ENCODE measurements at places on chromosomes 3 and 15.

- DNase-seq: no peak
These were observed 26.5 kb downstream of the PLSCR1 start for GRCh38 chr3:146517684-146518435.

DNA sequence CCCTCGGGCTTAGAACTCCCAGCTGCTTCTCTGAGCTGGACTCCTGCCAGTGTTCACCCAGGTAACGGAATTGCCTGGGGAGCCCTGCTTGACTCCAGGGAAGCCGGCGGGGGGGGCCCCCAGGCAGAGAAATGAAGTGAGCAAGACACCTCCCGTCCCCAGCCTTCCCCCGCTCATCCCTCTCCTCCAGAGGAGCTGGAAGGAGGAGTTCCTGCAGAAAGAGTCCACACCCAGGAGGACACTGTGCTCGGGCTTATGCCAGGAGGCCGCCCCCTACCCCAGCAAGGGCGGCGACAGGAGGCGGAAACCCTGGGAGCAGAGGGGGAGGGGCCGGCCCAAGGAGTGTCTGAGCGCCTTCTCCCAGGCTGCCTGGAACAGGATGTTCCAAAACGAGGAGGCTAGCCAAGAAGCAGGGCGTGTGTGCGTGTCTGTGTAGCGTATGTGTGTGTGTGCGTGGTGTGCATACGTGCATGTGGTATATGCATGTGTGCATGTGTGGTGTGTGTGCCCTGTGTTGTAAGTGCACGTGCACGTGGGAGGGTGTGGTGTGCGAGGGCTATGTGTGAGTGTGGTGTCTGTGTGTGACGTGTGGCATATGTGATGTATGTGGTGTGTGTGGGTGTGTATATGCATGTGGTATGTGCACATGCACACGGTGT lies 511.3 kb downstream of the SHQ1 start:
- DNase-seq: no peak

DNA sequence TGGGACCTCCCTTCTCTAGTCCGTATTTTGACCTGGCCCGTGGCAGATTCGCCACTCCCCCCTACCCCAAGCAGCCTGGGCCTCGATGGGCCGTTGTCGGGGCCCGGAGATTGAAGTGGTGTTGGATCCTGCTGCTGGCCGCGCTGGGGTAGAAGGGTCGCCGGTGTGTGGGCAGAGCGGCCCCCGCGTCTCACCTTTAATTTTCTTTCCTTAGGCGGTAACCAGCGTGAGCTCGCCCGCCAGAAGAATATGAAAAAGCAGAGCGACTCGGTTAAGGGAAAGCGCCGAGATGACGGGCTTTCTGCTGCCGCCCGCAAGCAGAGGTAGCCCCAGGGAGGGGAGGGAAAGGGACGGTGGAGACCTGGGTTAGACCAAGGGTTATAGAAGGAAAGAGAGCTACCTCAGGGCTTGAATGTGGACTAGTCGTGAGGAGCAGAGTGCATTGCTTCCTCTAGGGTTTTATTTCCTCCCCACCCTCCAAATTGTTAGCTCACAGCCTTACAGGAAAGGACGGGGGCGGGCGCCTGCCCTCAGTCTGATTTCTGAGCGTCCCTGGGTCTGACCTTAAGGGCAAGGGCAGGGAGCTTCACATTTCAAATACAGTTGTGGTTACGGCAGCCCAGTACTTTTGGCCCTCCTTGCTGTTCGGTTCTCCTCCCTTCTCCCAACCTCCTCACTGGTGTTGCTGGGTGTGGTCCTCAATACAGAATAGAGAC lies 799 bp downstream of the SERF2 start:
- DNase-seq: no peak

DNA sequence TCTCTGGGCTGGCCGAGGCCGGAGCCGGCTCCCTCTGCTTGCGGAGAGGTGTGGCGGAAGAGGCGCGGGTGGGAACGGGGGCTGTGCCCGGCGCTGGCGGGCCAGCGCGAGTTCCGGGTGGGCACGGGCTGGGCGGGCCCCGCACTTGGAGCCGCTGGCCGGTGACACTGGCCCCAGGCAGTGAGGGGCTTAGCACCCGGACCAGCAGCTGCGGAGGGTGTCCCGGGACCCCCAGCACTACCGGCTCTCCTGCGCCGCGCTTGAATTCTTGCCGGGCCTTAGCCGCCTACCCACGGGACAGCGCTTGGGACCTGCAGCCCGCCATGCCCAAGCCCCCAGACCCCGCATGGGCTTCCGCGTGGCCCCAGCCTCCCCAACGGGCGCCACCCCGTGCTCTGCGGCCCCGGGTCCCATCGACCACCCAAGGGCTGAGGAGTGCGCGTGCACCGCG lies 736.3 kb upstream of the ARRDC4 start:
- DNase-seq: no peak

- DNase-seq: no peak
These were observed 132.2 kb downstream of the GREM1 start for GRCh38 chr15:32849769-32850668.

GRCh38 chr3:14822670-14823390 lies 4.1 kb downstream of the FGD5 start:
- no peak for DNase-seq

- DNase-seq: no peak
These were observed 65.2 kb downstream of the SLC9C1 start for GRCh38 chr3:112228786-112229185.

- no peak for DNase-seq
These were observed 9.4 kb upstream of the RAD18 start for GRCh38 chr3:8972639-8973038.

GRCh38 chr15:35043373-35044095 lies 41.6 kb downstream of the NANOGP8 start:
- no peak for DNase-seq

GRCh38 chr3:19945969-19946831 lies 697 bp upstream of the RAB5A start:
- no peak for DNase-seq

DNA sequence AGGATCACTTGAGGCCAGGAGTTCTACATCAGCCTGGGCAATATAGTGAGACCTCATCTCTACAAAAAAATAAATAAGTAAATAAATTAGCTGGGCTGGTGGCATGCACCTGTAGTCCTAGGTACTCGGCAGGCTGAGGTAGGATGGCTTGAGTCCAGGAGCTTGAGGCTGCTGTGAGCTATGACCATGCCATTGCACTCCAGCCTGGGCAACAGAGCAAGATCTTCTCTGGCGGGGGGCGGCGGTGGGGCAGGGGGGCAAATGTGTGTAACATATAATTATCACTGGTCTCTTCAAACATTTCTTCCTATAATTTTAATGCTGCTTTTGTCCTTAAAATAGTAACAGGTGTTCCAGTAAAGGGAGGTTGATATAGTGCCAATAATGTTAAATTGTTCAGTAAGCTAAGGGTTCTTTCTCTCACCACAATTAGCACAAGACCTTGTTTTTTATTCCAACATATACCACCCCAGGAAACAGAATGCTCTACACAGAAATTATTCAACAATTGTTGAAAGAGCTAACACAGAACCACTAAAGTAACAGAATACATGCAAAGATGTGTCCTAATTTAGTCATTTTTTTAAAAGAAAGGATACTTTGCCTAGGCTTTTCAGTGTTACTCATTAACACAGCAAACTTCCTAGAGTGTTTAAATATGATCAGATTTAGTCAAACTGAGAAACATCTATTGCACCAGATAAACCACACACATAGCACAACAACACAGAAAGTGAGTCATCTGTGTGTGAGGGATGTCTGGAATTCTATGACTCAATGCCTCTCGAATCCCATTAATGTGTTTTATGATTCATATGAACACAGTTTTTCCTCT lies 29.1 kb downstream of the ANKRD28 start:
- no peak for DNase-seq

GRCh38 chr15:71677352-71677751 lies 133.0 kb upstream of the NR2E3 start:
- DNase-seq: no peak

GRCh38 chr3:117097351-117097750 lies 387.8 kb downstream of the TUSC7 start:
- no peak for DNase-seq

- no peak for DNase-seq
These were observed 23.5 kb upstream of the SLC15A2 start for GRCh38 chr3:121870717-121871116.

GRCh38 chr3:63624941-63625560 lies 27.4 kb upstream of the SNTN start:
- DNase-seq: no peak

DNA sequence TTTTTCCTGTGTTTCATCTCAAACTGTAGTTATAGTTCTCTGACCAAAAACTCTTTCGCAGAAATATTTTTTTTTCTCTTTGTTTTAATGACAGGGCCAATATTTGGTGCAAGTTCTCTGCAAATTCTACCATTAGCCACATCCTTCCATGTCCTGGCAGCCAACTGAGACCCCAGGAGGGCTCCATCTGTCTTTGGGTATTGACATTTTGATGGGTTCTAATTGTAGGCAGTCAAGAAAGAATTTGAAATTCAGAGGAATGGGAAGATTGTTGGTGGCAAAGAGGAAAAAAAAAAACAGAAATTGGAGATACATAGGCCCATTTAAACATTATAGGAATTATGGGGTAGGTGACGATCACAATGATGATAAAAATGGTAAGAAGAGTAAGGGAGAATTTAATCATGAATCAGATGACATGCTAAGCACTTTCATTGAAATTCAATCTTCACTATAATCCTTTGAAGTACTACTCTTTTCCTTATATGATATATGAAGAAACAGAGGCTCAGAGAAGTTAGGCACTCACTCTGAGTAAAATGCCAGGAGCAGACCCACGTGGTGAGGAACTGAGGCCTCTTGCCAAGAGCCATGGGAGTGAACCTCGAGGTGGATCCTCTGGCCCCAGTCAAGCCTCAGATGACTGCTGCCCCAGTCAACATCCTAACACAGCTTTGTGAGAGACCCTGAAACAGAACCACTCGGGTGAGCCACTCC lies 151.4 kb downstream of the PDZRN3 start:
- no peak for DNase-seq

DNA sequence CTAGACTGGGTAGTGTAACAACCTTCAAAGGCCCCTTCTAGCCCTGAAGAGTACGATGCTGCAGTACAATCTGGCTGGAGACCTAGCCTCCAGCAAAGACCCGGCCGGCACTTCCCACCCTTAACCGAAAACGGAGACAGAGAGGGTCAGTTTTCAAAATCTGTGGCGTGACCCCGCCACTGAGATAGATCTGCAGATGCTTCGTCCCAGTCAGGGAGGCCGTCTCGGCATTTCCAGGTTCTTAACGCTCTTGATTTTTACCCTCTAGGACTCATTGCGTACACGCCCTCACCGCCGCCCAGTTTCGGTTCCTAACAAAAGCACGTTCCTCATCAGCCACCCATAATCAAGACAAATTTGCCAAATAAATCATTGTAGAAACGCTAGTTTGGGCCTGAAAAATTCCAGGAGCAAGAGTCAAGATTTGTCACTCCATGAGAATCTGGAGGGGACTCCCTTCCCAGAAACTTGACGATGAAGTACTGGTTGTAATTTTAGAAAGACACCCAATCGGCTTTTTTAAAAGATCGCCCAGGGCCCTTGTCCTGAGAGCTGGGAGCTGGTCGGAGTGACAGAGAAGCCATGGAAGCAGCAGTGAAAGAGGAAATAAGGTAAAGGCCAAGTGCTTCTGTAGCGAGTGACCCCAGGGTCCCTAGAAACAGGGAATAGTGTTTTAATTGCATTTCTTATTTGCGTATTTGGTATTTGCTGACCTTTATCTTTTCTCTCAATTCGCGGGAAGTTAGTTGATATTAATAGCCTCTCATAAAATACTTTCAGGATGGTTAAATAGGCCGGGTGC lies 868 bp upstream of the TMEM87A start:
- DNase-seq: peak; percentile 46

DNA sequence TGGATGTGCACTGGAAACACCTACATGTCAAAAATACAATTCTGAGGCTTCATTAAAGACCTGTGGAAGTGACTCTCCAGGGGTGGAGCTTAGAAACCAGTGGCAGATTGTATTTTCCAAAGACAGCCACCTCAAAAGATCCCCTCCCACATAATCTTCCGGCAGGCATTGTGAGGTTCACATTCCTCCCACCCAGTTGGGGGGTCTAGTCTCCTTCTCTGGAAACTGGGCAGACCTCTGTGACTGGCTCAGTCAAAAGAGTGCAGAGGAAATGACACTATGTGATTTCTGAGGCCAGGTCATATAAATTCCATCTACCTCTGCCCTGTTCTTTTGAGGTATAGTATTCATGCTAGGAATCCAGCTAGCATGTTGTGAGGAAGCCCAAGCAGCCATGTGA lies 1.9 kb upstream of the CFAP92 start:
- no peak for DNase-seq

DNA sequence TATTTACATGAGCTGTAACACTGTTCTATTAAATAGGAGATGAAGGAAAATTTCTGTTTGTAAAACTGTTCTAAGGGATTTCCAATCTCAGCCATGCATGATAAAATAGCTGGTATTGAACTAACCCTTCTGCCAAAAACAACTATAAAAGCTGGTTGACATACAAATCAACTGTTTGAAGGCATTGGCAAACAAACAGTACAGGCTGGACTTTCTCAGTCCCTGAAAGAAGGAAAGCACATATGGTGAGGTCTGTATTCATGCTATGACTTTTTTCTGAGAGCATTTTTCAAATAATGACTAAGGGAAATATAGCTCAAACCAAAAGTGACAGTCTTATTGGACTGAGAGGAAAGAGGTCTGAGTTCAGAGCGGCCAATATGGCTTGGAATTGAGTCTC lies 117.0 kb upstream of the CCDC54 start:
- no peak for DNase-seq

- DNase-seq: no peak
These were observed 113.5 kb downstream of the TNIK start for GRCh38 chr3:171346582-171347300.

GRCh38 chr3:158455406-158455805 lies 115.6 kb upstream of the MLF1 start:
- DNase-seq: no peak

DNA sequence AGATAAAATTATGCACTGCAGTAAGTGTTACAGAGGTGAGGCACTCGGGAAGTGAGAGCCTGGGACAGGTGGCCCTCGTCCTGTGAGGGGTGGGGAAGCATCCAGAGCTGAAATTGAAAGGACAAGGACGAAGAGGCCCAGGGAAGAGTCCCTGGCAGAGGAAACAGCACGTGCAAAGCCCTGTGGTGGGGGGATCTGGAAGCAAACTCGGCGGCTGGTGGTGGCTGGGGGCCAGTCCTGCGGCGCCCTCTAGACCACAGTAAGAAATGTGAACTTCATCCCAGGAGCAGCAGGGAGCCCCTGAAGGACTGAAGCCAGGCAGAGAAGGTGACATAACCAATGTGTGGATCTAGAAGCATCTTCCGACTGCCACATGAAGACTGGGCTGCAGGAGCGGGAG lies 42.8 kb downstream of the GRIP2 start:
- no peak for DNase-seq

- DNase-seq: no peak
These were observed 122.3 kb downstream of the HCN4 start for GRCh38 chr15:73246439-73246838.

- DNase-seq: no peak
These were observed 17.1 kb downstream of the CHST13 start for GRCh38 chr3:126540951-126541627.

GRCh38 chr3:18349197-18349798 lies 75.8 kb downstream of the SATB1 start:
- DNase-seq: no peak

GRCh38 chr3:145357453-145357852 lies 803.5 kb downstream of the PLOD2 start:
- no peak for DNase-seq

- DNase-seq: no peak
These were observed 107.1 kb upstream of the TPM1 start for GRCh38 chr15:62935300-62936081.

All from stimulated activated CD4-positive, alpha-beta T cell treated with anti-CD3 and anti-CD28 coated beads, Interleukin-2, amount 100 ng/mL, for 48 hours (primary cell).